ENCODE measurements at places on chromosomes 4 and X. TPM values are rescaled to one million over a fixed set of nuclear protein-coding genes. Genes with fewer than 3 reads are reported as not detected.

DNA sequence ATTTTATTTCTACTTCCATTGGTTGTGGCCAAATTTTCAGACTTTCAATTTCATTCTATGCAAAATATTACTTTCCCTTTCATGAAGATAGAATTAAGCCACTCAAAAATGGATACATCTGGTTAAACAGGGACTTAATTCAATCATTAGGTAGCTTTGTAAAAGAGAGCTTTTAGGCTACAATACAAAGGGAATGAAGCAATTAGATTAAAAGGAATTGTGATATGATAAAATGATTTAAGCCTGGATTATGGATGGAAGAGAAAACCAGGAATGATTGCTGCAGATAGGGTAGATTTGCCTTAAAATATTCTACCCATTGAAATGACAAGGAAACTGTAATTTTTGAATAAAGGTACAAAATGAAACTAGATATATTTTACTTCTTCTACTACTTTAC lies 134.6 kb upstream of the PDHA2 start:
- no peak for DNase-seq

The MTTP gene
- not detected for total RNA-seq

DNA sequence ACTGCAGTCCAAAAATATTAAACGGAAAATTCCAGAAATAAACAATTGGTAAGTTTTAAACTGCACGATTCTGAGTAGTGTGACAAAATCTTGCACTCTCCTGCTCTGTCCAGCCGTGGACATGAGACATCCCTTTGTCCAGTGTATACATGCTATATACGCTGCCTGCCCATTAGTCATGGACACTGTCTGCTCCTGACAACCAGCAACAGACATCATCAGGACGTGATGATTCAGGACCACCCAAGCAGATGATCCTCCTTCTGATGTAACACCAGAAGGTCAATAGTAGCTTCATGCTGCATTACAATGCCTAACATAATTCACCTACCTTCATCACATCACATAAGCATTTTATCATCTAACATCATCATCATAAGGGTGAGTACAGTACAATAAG lies 36.3 kb downstream of the ATRX start:
- no peak for DNase-seq

The CENPVL2 gene
- total RNA-seq = not detected

DNA sequence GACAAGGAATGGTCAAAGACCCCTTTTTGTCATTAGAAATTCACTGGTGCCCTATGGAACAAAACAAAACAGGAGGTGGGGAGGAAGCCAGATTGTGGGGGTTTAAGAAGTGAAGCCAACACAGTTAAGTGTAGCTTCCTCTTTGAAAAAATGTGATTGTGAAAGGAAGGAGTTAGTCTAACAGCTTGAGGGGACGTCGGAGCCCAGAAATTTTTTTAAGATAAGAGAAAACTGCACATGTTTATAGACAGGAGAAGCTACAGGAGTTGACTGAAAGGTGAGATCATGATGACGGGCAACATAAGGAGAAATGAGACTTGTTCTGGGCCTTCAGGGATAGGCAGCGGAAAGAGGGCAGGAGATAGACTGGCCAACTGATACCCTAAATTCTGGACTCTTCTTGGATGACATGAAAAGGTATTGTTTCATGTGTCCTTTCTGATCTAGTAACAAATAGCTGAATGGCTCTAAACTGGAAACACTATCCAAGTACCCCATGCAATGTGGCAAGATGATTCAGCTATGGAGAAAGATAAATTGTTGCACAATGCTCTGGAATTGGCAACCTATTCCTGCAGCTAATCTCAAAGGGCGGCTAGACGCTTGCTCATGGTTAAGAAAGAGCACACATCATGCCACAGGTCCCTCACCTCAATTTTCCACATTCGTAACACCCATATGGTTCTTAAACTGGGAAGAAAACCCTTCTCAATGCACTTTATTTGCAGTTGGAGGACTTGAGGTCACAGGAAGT lies 3.7 kb upstream of the HDAC8 start:
- DNase-seq = no peak

GRCh38 chrX:136647677-136648360 lies at the start of gene CD40LG:
CD40LG (plus strand) TSS chrX:136648158; CDS start chrX:136648249, 91 bp downstream.
- peak; percentile 51 for DNase-seq

GRCh38 chr4:87034527-87034926 lies 99.7 kb downstream of the AFF1 start:
- DNase-seq = no peak

DNA sequence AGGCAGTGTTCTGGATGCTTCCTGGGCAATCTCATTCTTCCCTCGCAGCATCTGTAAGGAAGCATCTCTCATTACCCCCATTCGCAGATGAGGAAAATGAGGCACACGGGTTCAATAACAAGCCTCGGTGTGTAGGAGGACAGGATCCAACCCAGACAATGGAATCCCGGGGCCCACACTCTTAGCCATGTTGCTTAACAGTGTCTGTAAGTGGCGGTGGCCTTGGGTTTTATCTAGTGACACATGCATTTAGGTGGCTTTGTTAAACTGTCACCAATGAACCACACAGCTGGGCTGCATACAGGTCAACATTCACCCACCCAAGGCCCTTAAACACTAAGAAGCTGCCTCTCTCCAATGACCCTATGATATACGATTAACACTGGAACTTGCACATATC lies 22.6 kb downstream of the RELL1 start:
- DNase-seq = no peak

- no peak for DNase-seq
These were observed 112.8 kb upstream of the PITX2 start for GRCh38 chr4:110735686-110736085.

GRCh38 chr4:87073199-87074120 lies 138.6 kb downstream of the AFF1 start:
- peak; percentile 68 for DNase-seq

DNA sequence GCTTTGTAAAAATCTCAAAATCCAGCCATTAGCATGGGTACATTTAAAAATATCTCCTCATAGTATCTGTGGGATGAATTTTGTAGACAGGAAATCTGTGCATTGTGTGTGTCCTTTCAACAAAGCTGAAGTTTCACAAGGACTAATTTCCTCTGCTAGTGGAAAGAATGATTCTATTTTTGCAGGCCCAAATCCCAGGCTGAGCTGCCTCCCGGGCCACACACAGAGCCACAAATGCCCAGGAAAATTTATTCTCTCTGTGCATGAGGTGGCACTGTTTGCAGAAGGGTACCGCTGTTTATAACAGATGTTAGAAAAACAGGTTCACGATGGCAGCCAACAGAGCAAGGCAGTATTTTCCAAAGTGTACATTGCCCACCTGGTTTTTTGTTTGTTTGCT lies 11.0 kb upstream of the VCX3B start:
- no peak for DNase-seq

DNA sequence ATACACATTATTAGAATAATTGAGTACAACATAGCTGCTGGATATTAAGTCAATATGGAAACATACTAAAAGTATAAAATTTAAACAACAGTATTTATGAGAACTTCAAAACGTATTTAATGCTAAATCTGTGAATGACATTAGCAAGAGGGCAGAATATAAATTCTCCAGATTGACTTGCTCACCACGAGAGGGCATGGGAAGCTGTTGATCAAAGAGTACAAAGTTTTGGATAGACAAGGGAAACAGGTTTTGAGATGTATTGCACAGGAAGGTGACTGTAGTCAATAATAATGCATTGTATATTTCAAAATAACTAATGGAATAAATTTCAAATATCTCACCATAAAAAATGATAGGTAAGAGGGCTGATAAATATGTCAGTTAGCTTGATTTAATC lies 768.2 kb downstream of the CENPC start:
- DNase-seq = no peak

DNA sequence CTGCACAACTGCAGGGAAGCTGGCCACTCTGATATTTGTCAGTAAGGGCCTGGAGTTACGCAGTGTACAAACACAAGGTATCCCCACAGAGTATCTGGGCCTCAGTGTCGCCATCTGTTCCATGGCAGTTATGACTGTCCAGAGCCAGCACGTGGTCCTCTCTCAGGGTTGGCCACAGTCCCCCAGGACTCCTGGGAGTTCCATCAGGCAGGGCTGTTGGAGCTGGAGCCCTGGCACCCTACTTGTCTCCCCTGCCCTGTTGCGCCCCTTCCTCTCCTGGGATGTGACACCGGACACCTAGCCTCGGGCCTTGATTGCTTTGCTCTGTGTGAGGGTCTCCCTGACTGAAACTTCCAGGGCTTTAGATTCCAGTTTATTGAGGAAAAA lies 8.4 kb downstream of the HTRA3 start:
- DNase-seq = no peak

- DNase-seq = no peak
These were observed 18.7 kb upstream of the KCNE5 start for GRCh38 chrX:109643687-109644086.

GRCh38 chr4:142282870-142283431 lies 563.1 kb downstream of the INPP4B start:
- DNase-seq = peak; percentile 40

- peak; percentile 23 for DNase-seq
These were observed 435.7 kb upstream of the FMR1 start for GRCh38 chrX:147476008-147476407.

The ABCG2 gene
- 1.1 TPM for total RNA-seq

DNA sequence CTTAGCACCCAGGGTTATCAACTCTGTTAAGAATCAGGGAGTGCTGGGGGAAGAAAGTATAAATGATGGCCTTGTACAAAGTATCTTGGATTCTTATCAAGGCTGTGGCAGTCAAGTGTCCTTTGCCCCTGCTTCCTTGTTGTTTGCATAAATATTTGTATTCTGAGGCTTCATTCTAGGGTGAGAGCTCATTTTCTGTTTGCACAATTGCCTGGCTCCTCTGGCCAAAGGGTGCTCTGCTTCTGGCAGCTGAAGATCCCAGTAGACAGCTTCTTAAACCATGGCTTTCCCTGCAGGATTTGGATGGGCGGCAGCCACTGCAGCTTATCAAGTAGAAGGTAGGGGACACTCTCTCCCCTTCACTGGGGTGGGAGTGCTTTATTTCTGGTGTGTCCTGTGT lies at the start of gene GBA3:
Gene GBA3, plus strand, starts transcription at position 202 of the 400 bp plus-strand sequence.
- no peak for DNase-seq

- DNase-seq = no peak
These were observed 77.2 kb upstream of the SLC34A2 start for GRCh38 chr4:25578432-25578831.

The DUX4 gene
- total RNA-seq = not detected

DNA sequence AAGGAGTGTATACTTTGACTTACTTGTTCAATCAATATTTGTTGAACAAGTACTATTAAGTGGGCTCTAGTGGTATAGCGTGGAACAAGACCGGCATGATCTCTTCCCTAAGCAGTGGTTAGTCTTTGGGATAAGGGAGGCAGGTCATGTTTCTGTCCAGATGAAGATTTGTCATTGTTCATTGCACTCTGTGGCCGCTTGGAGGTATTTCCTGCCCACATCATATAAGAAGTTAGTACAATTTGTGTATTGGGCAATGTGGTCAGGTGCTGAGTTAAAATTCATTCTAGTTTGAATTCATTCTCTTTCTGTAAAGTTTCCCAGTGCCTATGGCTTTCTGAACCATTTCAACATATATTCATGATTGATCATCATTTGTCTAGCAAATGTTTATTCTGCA lies 101.1 kb upstream of the SHISA3 start:
- no peak for DNase-seq

DNA sequence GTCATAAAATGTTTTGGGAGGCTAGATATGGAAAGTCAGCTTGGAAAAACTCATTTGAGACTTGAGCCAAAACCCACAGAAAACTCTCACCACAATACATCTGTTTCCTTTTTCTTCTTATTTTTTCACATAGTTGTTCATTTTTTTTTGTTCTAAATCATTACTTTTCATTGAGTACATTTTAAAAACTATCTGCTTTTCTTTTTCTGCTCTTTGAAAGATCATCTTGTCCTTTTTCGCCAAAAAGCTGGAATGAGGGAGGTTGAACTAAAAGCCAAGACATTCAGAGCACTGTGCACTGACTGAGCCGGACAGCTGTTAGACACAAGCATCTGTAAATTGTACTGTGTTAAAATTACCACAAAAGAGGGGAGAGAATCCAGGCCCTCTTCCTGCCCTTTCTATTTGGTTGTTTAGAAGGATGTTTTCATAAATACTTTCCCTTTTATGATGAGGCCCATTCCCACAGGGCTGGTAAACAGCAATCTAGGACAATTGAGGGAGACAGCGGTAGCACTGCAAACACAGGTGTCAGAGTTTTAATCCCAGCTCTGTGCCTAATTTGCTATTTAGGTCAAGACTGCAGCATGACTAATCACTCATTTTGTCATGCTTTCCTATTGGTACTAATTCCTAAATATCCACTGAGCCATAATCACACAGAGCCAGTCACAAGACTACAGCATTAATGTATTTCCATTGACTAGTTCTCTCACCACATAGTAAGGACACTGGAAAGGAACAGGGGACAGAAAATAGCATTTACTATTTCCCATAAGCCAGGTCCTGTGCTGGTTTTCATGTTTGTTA lies 7.3 kb upstream of the RNF150 start:
- no peak for DNase-seq

- no peak for DNase-seq
These were observed 140.5 kb downstream of the CHIC2 start for GRCh38 chr4:53923921-53924320.

The ANOS1 gene
- 0.02 TPM for total RNA-seq

- no peak for DNase-seq
These were observed 28.4 kb downstream of the CXCL1 start for GRCh38 chr4:73897380-73898136.

DNA sequence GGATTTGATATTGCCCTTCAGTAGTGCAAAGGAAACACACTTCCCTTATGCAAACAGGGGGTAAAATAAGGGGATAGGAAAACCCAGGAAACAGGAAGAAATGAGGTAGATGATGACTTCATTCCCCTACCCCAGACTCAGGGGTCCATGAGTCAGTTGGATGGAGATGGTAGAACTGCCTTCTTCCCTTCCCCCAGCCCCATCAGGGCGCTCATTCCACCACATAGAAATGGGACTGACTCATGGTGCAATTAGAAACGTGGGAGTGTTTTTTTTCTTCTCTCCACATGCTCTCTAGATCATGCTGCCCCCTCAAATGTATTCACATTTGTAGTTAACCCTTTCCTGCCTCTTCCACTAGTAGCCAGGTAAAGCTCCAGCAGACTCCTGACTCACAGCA lies 23.1 kb upstream of the ARMCX2 start:
- no peak for DNase-seq

DNA sequence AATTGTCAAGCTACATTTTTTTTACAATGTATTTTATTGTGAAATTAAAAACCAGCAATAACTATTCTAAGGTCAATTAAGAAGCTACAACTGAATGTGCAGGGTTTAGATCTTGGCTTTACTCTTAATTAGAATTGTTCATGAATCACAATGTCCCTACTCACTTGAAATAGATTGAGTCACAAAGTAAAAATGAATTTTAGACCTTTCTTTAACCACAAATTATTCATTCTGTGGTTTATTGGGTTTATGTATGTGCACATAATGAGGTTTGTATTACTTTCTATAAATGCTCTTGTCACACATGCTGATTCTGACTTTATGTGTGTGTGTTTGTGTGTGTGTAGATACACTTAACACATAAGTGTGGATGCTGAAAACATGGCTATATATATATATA lies 647.0 kb upstream of the AADAT start:
- no peak for DNase-seq

DNA sequence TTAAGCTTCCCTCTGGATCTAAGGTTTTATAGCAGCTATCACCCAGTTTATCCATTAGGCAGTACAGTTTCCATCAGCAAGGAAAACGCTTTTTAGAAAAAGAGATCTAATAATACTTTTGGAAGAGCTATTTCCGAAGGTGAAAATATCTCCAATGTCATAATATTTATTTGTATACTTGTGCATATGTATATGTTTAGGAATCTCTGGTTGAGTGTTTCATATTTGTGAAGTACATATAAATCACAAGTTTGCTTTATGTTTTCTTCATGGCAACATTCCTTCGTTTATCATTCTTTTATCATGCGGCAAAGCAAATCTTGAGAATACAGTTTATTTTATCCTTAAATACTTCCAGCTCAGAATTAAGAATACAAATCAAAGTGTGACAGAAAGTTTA lies 6.2 kb upstream of the PCDH18 start:
- DNase-seq = no peak

Measured in activated CD4-positive, alpha-beta T cell treated with anti-CD3 and anti-CD28 coated beads, Interleukin-2, amount 10 ng/mL, durations not matched to agents 7 days and 5 days (primary cell).